ENCODE measurements at places on chromosomes 2 and 18. TPM values are rescaled to one million over a fixed set of nuclear protein-coding genes. Genes with fewer than 3 reads are reported as not detected.
A peak's percentile ranks its signal among the peaks of the same experiment; 100 is the strongest.

GRCh38 chr2:119960821-119961220 is 52.1 kb upstream of the EPB41L5 start:
- no peaks in the 10 kb centered on the region for H3K27me3 ChIP-seq
- no peak overlapping the region for H3K27ac ChIP-seq
- peaks cover 4% of the 10 kb centered on the region for H3K4me1 ChIP-seq
- DNase-seq, result no peak

Gene CFC1
- not detected for total RNA-seq

GRCh38 chr2:232633413-232634205 is at the start of gene EFHD1:
TSS of gene EFHD1 (plus strand) at chr2:232633604. CDS start at chr2:232633705, 101 bp downstream.
- peak within 1 kb of the TSS; percentile 49 for H3K4me3 ChIP-seq
- no peak within 1 kb of the TSS for H3K27ac ChIP-seq
- H3K36me3 ChIP-seq, result peaks cover 1% of the 10 kb centered on the region
- peaks cover 5% of the 10 kb centered on the region for H3K4me1 ChIP-seq

- H3K4me3 ChIP-seq, result no peak overlapping the region
- peaks cover 63% of the 10 kb centered on the region for H3K36me3 ChIP-seq
- H3K4me1 ChIP-seq, result no peaks in the 10 kb centered on the region
- no peaks in the 10 kb centered on the region for H3K27me3 ChIP-seq
Measured at GRCh38 chr2:238038203-238038602, 22.6 kb upstream of the SCLY start.

DNA sequence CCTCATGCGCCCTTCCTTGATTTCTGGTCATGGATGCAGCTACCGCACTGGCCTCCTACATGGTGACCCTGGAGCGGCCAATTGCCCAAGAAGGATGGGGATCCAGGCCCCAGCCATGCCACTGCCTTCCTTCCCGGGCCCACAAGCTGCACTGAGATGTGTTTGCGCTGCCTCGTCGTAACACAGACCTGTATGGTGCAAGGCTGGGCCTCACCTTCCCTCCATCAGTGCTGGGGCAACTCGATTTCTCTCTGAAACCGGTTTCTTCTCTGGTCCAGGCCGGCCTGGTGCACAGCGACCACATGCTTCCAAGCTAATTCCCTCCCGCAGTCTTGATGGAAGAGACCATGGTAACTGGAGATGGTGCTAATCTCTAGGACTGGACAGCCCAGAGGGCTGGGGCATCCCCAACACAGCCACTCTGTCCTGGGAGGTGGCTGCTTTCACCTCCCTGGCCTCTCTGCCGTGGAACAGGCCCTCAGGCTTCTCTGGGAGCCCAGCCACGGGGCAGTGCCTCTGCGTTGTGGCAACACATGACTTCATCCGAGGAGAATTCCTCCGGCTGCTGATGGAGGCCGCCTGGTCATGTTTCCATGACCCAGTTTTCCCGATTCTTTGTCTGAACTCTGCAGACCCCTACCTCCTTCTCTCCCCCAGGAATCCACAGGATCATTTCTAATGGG is 184.2 kb downstream of the GLI2 start:
- no peak overlapping the region for H3K27ac ChIP-seq
- H3K27me3 ChIP-seq, result no peaks in the 10 kb centered on the region
- no peaks in the 10 kb centered on the region for H3K36me3 ChIP-seq
- no peak for DNase-seq
- no peaks in the 10 kb centered on the region for H3K4me1 ChIP-seq

DNA sequence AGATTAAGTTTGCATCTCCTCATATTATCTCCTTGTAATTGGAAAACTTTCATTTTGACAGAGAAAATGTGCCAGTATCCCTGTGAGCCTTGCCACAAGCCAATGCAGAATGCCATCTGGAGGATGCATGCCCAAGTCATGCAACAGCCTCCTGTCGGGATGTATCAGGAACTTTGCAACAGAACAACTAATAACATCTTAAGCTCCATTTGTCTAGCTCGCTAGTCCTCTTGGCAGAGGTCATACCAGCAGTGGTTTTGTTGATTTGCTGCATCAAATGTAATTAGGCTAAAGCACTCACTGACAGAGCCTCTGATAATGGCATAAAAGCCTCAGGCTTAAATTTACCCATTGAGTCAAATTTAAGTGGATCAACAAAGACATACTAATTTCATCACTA is 125.8 kb downstream of the UBE2E3 start:
- H3K4me3 ChIP-seq, result peak overlapping the region; percentile 77
- H3K27me3 ChIP-seq, result no peaks in the 10 kb centered on the region
- DNase-seq, result peak; percentile 64
- peak overlapping the region; percentile 97 for H3K27ac ChIP-seq
- peaks cover 13% of the 10 kb centered on the region for H3K36me3 ChIP-seq
- H3K4me1 ChIP-seq, result peaks cover 49% of the 10 kb centered on the region

DNA sequence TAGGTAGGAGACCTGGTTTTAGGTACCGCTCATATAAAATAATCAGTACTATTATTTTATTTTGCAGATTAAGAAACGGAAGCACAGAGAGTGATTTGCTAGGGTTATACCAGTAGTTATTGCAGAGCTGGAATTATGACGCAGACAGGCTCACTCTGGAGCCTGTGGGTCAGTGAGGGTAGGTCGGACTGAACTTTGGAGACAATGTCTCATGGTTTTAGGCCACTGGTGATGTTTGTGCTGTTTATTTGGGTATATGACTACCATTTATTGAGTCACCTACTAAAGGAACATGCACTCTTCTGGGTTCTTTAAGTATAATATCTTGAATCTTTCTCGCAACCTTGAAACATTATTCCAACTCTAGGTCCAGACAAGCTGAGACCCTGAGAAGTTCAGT is 33.5 kb upstream of the IL1R1 start:
- DNase-seq, result no peak
- no peak overlapping the region for H3K4me3 ChIP-seq
- H3K27me3 ChIP-seq, result peaks cover 30% of the 10 kb centered on the region
- no peak overlapping the region for H3K27ac ChIP-seq
- H3K36me3 ChIP-seq, result no peaks in the 10 kb centered on the region

- no peak overlapping the region for H3K4me3 ChIP-seq
- H3K27ac ChIP-seq, result no peak overlapping the region
- H3K4me1 ChIP-seq, result peaks cover 7% of the 10 kb centered on the region
- H3K27me3 ChIP-seq, result peaks cover 2% of the 10 kb centered on the region
- peaks cover 10% of the 10 kb centered on the region for H3K36me3 ChIP-seq
Measured at GRCh38 chr18:23321996-23322395, 131.1 kb upstream of the RIOK3 start.

Measured in activated CD4-positive, alpha-beta T cell treated with anti-CD3 and anti-CD28 coated beads, Interleukin-2, amount 10 ng/mL, durations not matched to agents 24 days and 14 days (primary cell).